ENCODE measurements at places on chromosomes 7 and 10. TPM values are rescaled to one million over a fixed set of nuclear protein-coding genes. Genes with fewer than 3 reads are reported as not detected.

DNA sequence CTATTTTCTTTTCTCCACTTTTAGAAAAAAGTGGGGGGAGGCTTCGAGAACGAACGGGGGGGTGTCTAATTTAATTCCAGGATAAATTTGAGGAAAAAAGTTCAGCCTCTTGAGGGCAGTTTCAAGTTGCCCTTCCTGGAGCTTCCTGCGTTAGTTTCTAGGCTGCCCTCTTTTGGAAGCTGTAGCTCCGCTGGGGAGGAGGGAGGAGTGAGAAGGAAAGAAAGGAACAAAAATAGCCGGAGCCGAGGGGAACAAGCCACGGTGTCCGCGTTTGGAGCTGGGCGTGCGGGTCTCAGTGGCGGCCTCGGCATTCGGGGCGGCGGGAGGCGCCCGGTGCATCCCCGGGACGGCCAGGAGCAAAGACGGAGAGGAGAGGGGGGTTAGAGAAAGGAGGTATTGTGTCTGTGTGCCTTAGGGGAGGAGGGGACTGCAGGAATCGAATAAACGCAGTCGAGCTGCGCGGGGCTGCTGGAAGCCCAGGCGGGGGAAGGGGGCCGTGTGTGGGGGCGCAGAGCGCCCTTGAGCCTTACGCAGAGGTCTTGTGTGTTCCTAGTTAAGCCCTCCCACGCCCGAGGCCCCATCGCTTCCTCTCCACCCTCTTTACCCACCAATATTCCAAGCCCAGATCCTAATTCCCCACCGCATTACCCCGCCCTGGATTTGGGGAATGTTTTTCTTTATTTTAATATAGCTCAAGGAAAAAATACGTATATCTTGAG lies 2.0 kb upstream of the TNRC18 start:
- H3K4me3 ChIP-seq, result peak overlapping the region; percentile 96
- H3K27me3 ChIP-seq, result no peaks in the 10 kb centered on the region
- H3K36me3 ChIP-seq, result no peaks in the 10 kb centered on the region
- peak overlapping the region; percentile 99 for H3K27ac ChIP-seq
- peaks cover 28% of the 10 kb centered on the region for H3K4me1 ChIP-seq

- H3K4me1 ChIP-seq, result no peaks in the 10 kb centered on the region
- H3K36me3 ChIP-seq, result no peaks in the 10 kb centered on the region
- no peak overlapping the region for H3K4me3 ChIP-seq
- no peak overlapping the region for H3K27ac ChIP-seq
These were observed 12.9 kb downstream of the SGCE start for GRCh38 chr7:94642838-94643653.

- peak; percentile 89 for DNase-seq
- peak overlapping the region; percentile 1 for H3K4me3 ChIP-seq
- no peaks in the 10 kb centered on the region for H3K36me3 ChIP-seq
- H3K27me3 ChIP-seq, result no peaks in the 10 kb centered on the region
- H3K4me1 ChIP-seq, result peaks cover 84% of the 10 kb centered on the region
These were observed 18.7 kb upstream of the DDIT4 start for GRCh38 chr10:72254813-72255568.

DNA sequence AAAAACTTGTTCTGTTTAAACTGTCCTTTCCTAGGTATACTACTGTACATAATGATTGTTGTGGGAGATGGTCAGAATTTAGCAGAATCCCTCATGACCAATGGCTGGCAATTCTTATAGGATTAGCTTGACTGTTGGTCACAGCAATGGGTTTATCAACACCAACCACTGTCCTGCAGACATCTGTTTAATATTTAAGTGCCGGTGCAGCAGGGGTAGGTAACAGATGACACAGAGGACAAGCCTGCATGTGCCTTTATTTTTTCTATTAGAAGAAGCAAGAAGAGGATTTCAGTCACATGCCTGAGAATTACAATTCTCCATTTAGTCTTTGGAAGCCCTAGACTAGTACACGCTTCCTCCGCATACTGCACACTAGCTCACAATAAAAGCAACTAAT lies 48.4 kb downstream of the CCDC6 start:
- no peaks in the 10 kb centered on the region for H3K36me3 ChIP-seq
- H3K4me1 ChIP-seq, result peaks cover 8% of the 10 kb centered on the region
- no peak overlapping the region for H3K4me3 ChIP-seq
- no peak for DNase-seq
- no peaks in the 10 kb centered on the region for H3K27me3 ChIP-seq
- H3K27ac ChIP-seq, result no peak overlapping the region

GRCh38 chr7:1741751-1742554 lies 71.9 kb downstream of the ELFN1 start:
- H3K27me3 ChIP-seq, result peaks cover 8% of the 10 kb centered on the region
- DNase-seq, result no peak
- no peaks in the 10 kb centered on the region for H3K36me3 ChIP-seq
- peaks cover 22% of the 10 kb centered on the region for H3K4me1 ChIP-seq
- peak overlapping the region; percentile 32 for H3K4me3 ChIP-seq

SEMA3D gene
- 8.0 TPM for total RNA-seq

All from lower lobe of right lung (tissue), 2 donors.